Esophagus squamous epithelium (tissue), 5 donors: ENCODE measurements at places on chromosomes 13 and 19. TPM values are rescaled to one million over a fixed set of nuclear protein-coding genes. Genes with fewer than 3 reads are reported as not detected.
A peak's percentile ranks its signal among the peaks of the same experiment; 100 is the strongest.

- H3K27me3 ChIP-seq: no peaks in the 10 kb centered on the region
- peaks cover 49% of the 10 kb centered on the region for H3K36me3 ChIP-seq
- H3K4me1 ChIP-seq: no peaks in the 10 kb centered on the region
- DNase-seq: no peak
- H3K27ac ChIP-seq: no peak overlapping the region
- no peak overlapping the region for H3K4me3 ChIP-seq
Observed at GRCh38 chr19:51971624-51972023, 15.0 kb downstream of the ZNF350 start.

DNA sequence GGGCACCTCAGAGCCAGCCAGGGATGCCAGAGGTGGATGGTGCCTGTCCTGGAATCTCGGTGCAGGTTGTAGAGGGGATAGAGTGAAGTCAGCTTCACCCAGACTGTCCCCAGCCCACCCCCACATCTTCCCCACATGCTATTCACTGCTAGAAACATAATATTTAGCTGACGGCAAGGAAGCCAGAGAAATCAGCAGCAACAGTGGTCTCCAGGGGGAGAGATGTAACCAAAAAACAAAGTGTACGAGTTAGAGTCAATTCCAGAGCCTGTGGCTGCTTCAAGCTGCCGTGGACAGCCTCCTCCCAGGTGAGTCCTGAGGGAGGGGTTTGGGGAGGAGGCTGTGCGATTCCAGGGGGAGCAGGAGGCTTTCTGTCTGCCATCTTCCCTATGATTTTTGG lies 97.6 kb downstream of the ZNF536 start:
- DNase-seq: no peak
- no peaks in the 10 kb centered on the region for H3K27me3 ChIP-seq
- no peak overlapping the region for H3K4me3 ChIP-seq

GRCh38 chr19:18173054-18173571 lies 500 bp upstream of the IFI30 start:
- peaks cover 7% of the 10 kb centered on the region for H3K36me3 ChIP-seq
- no peaks in the 10 kb centered on the region for H3K27me3 ChIP-seq
- no peak for DNase-seq
- H3K27ac ChIP-seq: peak overlapping the region; percentile 80

GRCh38 chr13:45538382-45538781 lies 73.6 kb downstream of the COG3 start:
- H3K36me3 ChIP-seq: peaks cover 28% of the 10 kb centered on the region
- DNase-seq: no peak
- H3K4me1 ChIP-seq: no peaks in the 10 kb centered on the region
- H3K27ac ChIP-seq: no peak overlapping the region
- no peaks in the 10 kb centered on the region for H3K27me3 ChIP-seq
- H3K4me3 ChIP-seq: no peak overlapping the region

JAK3 gene
- 6.5 TPM for total RNA-seq

DNA sequence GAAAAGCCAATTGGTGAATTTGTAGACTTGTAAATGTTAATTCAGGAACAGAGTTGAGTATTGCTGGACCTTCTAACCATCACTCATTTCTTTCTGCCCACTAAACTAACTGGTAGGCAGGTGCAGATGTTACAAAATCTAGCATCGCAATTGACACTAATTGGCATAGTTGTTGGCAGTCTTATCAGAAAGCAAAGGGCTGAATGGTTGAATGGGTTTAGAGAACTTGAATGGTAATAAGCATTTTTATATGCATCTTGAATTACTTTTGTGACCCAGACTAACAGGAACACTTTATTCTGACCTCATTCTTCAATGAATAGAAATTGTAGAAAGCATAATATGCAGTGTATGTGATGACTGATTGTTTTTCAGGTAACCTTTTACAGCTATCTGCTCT lies 189.1 kb downstream of the GGACT start:
- no peak overlapping the region for H3K4me3 ChIP-seq
- no peak for DNase-seq
- H3K4me1 ChIP-seq: no peaks in the 10 kb centered on the region
- no peak overlapping the region for H3K27ac ChIP-seq
- H3K36me3 ChIP-seq: peaks cover 14% of the 10 kb centered on the region
- H3K27me3 ChIP-seq: no peaks in the 10 kb centered on the region

- no peak overlapping the region for H3K4me3 ChIP-seq
- no peaks in the 10 kb centered on the region for H3K27me3 ChIP-seq
- H3K27ac ChIP-seq: no peak overlapping the region
- DNase-seq: no peak
Observed at GRCh38 chr13:100532090-100532766, 56.4 kb downstream of the GGACT start.

- no peak for DNase-seq
- H3K27ac ChIP-seq: no peak overlapping the region
- H3K36me3 ChIP-seq: no peaks in the 10 kb centered on the region
- H3K4me3 ChIP-seq: no peak overlapping the region
- no peaks in the 10 kb centered on the region for H3K27me3 ChIP-seq
- no peaks in the 10 kb centered on the region for H3K4me1 ChIP-seq
Observed at GRCh38 chr19:31387717-31388301, 38.6 kb upstream of the TSHZ3 start.

- H3K27ac ChIP-seq: no peak overlapping the region
- H3K27me3 ChIP-seq: peaks cover 100% of the 10 kb centered on the region
- peaks cover 20% of the 10 kb centered on the region for H3K4me1 ChIP-seq
- H3K4me3 ChIP-seq: no peak overlapping the region
- no peaks in the 10 kb centered on the region for H3K36me3 ChIP-seq
- DNase-seq: no peak
Observed at GRCh38 chr13:99978799-99979452, 2.7 kb upstream of the ZIC2 start.

DNA sequence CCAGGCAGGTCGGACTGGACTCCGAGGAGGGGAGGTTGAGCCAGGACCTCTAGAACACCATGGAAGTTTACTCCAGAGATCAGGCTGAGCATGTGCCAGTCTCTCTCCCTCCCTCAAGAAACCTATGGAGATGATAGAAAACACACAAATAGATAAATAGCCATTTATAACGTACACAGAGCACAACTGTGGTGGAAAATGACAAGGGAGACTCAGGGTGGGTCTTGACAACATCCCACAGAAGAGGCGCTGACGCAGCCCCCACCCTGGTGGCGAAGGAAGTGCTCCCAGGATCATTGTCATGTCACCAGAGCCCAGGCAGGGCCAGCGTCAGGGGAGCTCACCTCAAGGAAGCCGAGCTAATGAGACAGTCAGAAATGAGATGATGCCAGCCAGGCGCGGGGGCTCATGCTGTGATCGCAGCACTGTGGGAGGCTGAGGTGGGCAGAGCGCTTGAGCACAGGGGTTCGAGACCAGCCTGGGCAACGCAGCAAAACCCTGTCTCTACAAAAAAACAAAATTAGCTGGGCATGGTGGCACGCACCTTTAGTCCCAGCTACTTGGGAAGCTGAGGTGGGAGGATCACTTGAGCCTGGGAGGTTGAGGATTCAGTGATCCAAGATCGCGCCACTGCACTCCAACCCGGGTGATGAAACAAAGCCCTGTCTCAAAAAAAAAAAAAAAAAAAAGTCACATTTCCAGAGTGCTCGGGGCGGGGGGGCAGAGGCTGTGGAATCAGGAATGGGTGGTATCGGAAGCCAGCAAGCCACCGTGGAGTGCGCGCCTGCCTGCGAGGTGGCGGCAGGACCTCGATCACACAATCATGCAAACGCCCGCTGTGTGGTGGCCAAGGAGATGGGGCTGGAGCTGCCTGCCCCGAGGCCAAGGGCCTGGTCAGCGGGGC lies 178.4 kb downstream of the KDM4B start:
- DNase-seq: no peak
- H3K4me3 ChIP-seq: no peak overlapping the region
- no peaks in the 10 kb centered on the region for H3K4me1 ChIP-seq
- peak overlapping the region; percentile 54 for H3K27ac ChIP-seq
- H3K36me3 ChIP-seq: peaks cover 29% of the 10 kb centered on the region
- no peaks in the 10 kb centered on the region for H3K27me3 ChIP-seq

KLK1 gene
- total RNA-seq: not detected

ACTMAP gene
- total RNA-seq: 2.4 TPM

ATCAY gene
- not detected for total RNA-seq

DNA sequence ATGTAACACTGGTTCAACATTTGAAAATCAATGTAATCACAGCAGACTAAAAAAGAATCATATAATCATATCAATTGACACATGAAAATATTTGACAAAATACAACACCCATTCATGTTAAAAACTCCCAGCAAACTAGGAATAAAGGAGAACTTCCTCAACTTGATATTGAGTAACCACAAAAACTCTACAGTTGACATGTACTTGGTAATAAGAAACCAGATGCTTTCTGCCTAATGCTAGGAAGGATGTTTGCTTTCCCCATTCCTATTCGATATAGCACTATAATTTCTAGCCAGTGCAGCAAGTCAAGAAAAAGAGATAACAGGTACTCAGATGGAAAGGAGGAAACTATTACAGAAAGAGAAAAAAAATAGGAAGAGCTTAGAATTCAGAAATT lies 26.9 kb downstream of the UFM1 start:
- H3K4me3 ChIP-seq: no peak overlapping the region
- no peaks in the 10 kb centered on the region for H3K27me3 ChIP-seq
- H3K36me3 ChIP-seq: no peaks in the 10 kb centered on the region
- H3K27ac ChIP-seq: no peak overlapping the region

DNA sequence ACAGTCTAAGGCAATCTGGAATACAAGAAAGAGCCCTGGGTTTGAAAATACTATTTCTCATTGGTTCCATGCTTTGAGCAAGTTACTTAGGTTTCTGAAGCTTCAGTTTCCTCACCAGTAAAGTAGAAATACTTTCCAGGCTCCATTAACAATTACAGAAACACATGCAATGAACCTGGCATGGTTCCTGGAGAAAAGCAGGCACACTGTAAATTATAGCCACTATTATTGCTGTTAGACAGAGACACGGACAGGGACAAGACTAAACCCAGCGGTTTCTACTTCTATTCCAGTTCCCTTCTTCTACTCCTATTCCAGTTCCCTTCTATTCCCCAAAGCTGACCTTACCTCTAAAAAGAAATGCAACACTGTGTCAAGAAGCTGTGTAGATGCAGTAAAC lies 41.2 kb downstream of the MIPEP start:
- DNase-seq: no peak
- peaks cover 46% of the 10 kb centered on the region for H3K4me1 ChIP-seq
- H3K27me3 ChIP-seq: no peaks in the 10 kb centered on the region
- no peaks in the 10 kb centered on the region for H3K36me3 ChIP-seq
- H3K27ac ChIP-seq: peak overlapping the region; percentile 70

DNA sequence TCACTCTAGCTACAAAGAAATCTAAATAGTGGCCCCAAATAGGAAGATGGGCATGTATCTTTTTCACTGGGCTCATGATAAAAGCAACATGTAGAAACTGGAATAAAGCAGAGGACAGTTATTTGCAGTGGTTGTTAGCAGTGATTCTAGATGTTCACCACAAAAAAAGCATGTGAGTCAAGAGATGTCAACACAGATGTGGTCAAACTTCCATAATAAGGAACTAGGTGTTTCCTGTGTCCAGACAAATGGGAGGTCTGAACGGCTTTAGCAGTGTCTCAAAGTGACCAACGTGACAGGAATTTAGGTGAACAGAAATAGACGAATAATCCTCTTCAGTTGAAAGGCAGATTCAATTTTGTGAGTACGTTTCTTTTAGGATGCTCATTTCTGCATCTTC lies 162.7 kb downstream of the TBC1D4 start:
- no peaks in the 10 kb centered on the region for H3K4me1 ChIP-seq
- no peak for DNase-seq
- no peaks in the 10 kb centered on the region for H3K36me3 ChIP-seq
- no peaks in the 10 kb centered on the region for H3K27me3 ChIP-seq
- no peak overlapping the region for H3K27ac ChIP-seq

DNA sequence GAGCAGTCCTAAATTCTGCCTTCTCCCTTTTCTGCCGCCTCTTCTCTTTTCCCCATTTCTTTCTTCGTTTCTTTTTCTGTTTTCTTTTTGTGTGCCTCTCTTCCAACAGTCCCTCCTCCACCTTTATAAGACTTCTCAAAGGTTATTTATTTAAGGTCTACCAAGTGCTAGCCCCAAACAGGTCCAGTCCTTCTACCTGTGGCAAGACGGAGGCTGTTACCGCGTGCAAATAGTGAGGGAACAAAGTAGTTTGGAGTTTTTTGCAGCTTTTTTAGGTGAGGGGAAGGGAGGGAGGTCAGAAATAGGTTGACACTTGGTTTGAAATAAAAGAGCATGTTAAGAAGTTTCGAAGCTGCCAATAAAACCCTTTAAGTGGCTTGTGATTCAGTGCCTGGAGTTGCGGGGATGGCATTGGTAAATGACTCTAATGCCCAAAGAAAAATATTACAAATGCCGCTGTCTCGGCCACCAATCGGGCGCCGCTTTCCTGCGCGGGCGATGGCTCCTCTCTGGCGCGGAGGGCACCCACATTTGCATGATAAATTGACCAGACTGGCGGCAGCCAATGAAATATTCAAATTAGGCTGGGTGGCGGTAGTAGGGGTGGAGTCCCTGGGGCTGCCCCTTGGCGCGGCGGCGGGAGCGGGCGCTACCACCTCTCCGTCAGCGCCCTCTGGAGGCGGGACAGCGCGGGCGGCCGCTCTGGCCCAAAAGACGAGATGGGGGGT lies 7.5 kb upstream of the TSHZ3 start:
- no peak overlapping the region for H3K27ac ChIP-seq
- peaks cover 14% of the 10 kb centered on the region for H3K4me1 ChIP-seq
- no peak for DNase-seq
- no peak overlapping the region for H3K4me3 ChIP-seq

GRCh38 chr13:94112227-94112626 lies 367.3 kb downstream of the DCT start:
- no peaks in the 10 kb centered on the region for H3K27me3 ChIP-seq
- H3K36me3 ChIP-seq: no peaks in the 10 kb centered on the region
- H3K4me3 ChIP-seq: no peak overlapping the region
- H3K27ac ChIP-seq: no peak overlapping the region

GRCh38 chr19:31354316-31354715 lies 5.1 kb upstream of the TSHZ3 start:
- peaks cover 59% of the 10 kb centered on the region for H3K4me1 ChIP-seq
- no peak overlapping the region for H3K27ac ChIP-seq
- H3K36me3 ChIP-seq: no peaks in the 10 kb centered on the region
- H3K27me3 ChIP-seq: no peaks in the 10 kb centered on the region

CDX2 gene
- not detected for total RNA-seq

DNA sequence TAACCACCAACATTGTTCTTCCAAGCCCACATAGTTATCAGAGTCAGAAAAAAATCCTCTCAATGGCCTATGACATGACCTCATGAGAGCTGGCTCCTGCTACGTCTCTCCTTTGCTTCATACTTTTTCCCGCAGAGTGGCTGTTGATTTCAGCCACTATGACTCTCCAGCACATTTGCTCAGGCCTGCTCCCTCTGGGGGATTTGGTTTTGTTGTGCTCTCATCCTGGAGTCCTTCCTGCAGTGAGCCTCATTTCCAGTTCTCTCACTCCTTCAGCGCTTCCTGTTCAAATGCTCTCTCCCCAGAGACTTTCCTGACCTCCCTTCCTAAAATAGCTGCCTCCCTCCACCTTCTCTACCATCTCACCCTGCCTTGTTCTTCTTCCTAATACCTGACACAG lies 72.0 kb upstream of the USP29 start:
- no peaks in the 10 kb centered on the region for H3K4me1 ChIP-seq
- no peak for DNase-seq
- H3K36me3 ChIP-seq: no peaks in the 10 kb centered on the region
- H3K4me3 ChIP-seq: no peak overlapping the region

MYH14 gene
- total RNA-seq: 40.0 TPM

C19orf67 gene
- total RNA-seq: not detected

ZNF709 gene
- 0.79 TPM for total RNA-seq

GRCh38 chr13:96444676-96445075 lies 354.8 kb downstream of the HS6ST3 start:
- DNase-seq: no peak
- H3K4me1 ChIP-seq: no peaks in the 10 kb centered on the region
- H3K4me3 ChIP-seq: no peak overlapping the region
- no peak overlapping the region for H3K27ac ChIP-seq
- no peaks in the 10 kb centered on the region for H3K27me3 ChIP-seq

- no peak overlapping the region for H3K27ac ChIP-seq
- H3K4me1 ChIP-seq: no peaks in the 10 kb centered on the region
- H3K36me3 ChIP-seq: no peaks in the 10 kb centered on the region
Observed at GRCh38 chr13:60328073-60328472, 68.9 kb upstream of the TDRD3 start.
